Stimulated activated CD4-positive, alpha-beta T cell treated with anti-CD3 and anti-CD28 coated beads, Interleukin-4, amount 100 ng/mL, for 24 hours (primary cell): ENCODE measurements at places on chromosomes 3 and 15.

GRCh38 chr15:47427463-47427862 is 289.8 kb upstream of the SEMA6D start:
- DNase-seq: no peak

DNA sequence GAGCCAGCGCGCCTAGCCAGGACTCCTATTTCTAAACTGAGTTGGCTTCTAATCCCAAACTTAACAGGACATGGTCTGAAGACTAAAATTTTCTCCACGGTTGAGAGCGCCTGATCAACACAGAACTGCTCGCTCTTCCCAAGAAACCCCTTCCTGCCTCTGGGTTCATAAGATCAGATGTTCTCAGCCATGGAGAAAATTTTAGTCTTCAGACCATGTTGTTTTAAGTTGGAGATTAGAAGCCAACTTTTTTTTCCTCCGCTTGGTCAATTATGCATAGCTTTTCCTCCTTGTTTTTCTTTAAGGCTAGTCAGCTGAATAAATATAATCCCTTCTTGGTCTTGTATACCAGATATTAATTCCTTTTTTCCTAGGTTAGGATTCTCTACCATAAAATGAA is 356.6 kb upstream of the ADAMTS9 start:
- no peak for DNase-seq

- DNase-seq: no peak
Measured at GRCh38 chr3:89000886-89001285, 106.5 kb upstream of the EPHA3 start.

DNA sequence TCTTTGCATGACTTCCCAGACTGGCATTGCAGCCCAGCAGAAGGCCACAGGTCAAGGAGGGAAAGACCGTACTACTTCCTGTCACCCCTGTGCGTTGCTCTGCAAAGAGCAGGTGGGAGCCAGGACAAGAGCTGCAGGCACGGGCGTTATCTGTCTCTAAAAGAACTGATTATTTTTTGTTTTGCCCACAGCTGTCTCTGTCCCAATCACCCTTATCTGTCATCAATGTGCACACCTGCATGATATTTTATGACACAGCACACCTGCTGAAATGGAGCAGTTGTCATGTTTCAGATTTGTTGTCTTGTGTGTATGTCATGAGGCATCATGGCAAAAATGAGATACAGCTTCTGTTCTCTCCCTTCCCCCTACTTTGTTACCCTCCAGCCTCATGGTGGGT is 58.8 kb downstream of the SLCO3A1 start:
- no peak for DNase-seq

DNA sequence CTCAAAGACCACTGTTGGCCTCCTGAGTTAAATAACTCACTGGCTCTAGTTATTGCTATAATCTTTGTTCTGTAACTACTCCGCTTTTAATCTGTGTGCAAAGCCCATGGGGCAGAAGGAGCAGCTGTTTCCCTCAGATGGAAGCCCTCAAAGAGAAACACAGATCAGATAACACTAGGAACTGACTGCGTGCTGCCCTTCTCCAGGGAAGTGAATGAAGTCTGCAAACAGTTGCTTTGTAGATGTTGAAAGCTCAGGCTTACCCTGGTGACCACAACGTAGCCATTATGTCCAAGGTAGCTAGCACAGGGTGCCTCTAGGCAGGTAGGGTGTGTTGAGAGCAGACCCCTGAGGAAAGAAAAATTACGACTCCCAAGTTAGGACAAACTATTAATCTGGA is 152.3 kb upstream of the STAC start:
- DNase-seq: no peak

DNA sequence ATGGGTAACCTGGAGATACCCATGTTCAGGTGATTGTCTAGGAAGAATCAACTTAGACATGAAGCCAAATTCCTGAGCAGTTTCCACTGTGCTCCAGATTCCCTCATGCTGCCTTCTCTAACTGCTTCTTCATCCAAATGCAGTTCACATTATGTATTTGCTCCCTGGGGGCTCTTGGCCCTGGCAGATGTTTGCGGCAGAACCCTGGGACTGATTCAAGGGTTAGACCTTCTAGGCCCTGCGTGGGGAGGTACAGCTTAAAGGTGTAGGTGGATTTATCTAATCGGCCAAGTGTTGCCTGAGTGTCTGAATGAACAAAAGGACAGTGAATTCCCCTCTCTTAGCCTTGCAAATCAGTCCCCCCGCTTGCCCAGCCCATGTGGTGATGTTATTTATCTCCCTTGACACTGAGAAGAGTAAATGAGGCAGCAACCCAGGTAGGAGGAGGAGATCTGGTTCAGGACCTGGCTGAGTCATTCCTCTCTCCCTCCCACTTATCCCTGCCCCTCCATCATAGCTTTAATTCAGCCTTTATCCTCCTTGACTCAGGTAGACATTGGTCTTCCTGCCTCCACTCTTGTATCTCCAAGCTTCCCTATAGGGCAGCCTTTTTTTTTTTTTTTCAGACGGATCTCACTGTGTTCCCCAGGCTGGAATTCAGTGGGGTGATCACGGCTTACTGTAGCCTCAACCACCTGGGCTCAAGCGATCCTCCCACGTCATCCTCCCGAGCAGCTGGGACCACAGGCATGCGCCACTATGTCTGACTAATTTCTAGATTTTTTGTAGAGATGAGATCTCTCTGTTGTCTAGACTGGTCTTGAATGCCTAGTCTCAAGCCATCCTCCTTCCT is 54.8 kb downstream of the MAGEF1 start:
- DNase-seq: peak; percentile 33

DNA sequence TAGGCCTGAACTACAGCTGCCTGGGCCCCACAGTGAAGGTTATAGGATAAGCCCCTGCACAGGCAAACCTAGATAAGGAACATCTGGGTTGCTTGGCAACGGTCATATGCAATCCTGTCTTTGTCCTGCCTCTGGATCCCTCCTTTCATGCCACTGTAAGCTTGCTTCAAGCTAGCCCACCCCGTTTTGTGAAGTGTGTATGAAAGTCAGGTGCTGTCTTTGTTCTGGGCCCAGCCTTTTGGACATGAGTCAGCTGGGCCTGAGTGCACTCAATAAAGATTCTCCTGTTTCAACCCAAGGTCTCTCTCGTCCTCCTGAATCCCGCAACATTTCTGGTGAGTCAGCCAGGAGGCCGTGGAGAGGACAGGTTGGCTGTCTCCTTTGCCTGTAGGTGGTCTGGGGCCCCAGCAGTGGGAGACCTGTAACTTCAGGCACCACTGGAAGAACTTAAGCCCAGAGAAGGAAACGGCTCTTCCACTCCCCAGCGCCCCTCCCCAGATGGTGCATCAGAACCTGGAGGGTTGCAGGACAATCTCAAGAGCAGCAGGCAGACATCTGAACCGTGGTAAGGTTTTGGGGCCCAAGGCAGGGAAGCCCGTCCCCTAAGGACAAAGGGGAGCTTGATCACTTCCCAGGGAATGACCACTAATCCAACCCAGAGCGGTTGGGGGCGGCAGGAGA is 8.3 kb upstream of the SLC9C1 start:
- DNase-seq: no peak

DNA sequence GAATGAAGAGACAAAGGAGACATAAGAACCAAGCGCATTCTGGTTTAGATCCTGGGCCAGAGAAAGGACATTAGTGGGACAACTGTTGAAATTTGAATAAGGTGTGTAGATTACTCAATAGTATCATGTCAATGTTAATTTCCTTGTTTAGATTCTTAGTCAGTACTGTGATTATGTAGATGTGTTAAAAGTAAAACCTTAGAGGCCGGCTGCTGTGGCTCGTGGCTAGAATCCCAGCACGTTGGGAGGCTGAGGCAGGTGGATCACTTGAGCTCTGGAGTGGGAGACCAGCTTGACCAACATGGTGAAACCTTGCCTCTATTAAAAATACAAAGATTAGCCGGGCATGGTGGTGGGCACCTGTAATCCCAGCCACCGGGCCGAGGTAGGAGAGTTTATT is 26.7 kb downstream of the CYP8B1 start:
- DNase-seq: no peak

DNA sequence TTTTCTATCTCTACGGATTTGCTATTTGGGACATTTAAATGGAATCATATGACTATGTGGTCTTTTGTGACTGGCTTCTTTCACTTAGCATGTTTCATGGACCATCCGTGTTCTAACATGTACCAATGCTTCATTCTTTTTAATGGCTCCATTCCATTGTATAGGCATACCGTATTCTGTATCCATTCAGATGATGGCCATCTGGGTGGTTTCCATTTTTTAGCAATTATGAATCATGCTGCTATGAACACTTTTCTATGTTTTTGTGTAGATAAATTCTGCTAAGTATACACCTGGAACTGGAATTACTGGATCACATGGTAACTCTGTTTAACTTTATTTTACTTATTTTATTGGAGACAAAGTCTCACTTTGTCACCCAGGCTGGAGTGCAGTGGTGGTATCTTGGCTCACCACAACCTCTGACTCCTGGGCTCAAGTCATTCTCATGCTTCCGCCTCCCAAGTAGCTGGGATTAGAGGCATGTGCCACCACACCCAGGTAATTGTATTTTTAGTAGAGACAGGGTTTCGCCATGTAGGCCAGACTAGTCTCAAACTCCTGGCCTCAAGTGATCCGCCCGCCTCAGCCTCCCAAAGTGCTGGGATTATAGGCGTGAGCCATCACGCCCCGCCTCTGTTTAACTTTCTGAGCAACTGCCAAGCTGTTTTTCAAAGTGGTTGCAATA is 13.4 kb downstream of the UBP1 start:
- no peak for DNase-seq

DNA sequence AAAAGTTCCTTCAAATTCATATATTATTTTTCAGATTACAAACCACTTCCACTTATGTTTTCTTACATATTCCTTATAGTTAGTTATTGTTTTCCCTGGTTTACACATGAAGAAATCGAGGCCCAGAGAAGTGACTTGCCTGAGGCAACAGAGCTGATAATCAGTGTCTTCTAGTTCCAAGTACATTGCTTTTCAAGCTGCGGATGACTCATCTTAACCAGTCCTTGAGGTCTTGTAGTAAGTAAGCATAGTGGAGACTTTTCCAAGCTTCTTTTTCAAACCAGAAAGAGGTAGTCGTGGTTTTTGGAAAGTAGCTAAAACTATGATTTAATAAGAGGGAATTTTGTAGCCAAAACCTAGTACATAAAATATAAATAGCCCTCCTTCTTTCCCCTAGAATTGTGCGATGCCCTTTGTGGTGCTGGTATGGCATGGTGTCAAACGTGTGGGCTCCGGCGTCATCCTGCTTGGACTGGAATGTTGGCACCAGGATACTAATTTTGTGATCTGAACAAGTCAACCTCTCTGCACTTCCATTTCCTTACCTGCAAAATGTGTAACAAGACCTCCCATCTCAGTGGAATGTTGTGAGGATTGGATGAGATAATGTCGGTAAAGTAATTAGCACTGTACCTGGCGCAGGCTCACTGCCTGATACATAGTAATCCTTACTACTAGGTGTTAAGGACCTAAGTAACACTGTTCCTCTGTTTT is 19.0 kb upstream of the DLG1 start:
- DNase-seq: no peak

DNA sequence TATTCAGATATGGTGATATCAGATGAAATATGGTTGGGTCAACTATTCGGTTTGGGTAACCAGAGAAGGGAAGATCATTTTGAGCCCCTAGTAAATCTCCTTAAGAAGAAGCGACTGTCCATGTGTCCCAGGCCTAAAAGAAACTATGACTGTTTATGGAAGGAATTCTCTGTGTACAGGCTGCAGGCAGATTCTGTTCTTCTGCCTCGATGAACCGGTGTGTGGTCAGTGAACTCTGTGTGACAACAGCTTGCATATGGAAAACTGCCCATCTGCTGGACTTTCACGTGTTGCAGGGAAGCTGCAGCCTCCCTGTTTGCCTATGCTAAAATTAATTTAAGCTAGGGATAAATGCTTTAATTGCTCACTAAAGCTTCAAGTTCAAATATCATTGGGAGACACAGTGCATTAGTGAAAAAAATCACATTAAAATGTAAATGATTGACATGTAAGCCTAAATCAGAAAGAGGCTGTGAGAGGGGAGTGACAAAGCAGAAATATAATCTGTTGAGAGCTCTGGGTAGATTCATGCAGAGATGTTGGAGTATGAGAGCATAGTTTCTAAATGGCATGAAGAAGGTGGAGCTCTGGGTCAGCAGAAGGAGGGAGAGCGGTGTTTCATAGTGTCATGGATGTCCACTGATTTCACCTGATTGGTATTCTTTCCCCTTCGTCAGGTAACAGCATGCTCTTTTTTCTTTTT is 65.4 kb upstream of the PFN2 start:
- no peak for DNase-seq

GRCh38 chr15:45630917-45631691 is 3.7 kb upstream of the SQOR start:
- no peak for DNase-seq

- DNase-seq: peak; percentile 86
Measured at GRCh38 chr15:31215490-31216214, 111.0 kb upstream of the KLF13 start.

DNA sequence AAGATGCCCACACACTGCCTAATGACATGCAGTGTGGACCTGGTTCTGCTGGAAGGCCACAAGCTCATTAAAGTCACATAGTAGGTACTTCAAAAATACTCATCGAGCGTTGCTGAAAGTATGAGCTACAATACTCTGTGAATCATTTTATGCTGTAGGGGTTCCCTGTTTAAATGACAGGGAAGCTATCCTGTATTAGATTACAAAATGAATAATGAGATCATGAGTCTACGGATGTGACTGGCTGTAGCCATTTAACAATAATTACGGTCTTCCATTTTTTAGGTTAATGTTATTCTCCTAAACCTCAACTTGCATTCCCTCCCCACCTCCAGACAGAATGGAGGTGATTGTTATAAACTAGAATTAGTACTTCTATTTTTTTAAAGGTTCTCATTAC is 128.2 kb upstream of the FAM3D start:
- no peak for DNase-seq

GRCh38 chr3:66504850-66505641 is 4.2 kb upstream of the LRIG1 start:
- DNase-seq: no peak

GRCh38 chr3:140736863-140737460 is 59.1 kb downstream of the TRIM42 start:
- no peak for DNase-seq

DNA sequence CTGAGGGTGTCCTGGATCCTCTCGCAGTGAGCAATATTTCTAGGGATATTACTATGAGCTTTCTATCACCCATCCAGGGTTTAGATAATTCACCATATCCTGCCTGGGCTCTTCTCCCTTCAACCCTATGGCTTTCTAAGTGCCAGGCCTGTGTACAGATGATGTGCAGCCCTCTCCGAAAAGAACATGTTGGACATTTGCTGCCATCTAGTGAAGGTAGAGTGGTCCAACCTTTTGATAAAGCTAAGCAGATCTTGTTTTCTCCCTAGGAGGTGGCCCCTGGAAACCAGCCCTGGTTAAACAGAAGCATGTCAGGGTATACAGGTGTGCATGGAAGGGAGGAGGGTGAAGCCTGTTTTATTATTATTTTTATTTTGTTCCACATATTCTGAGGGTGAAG is 27.9 kb upstream of the SCN10A start:
- DNase-seq: no peak

- no peak for DNase-seq
Measured at GRCh38 chr3:120852412-120852811, 55.6 kb upstream of the STXBP5L start.
